ENCODE measurements at places on chromosomes 13 and 19.

- no peak for DNase-seq
Measured at GRCh38 chr19:33825556-33825955, 28.9 kb downstream of the KCTD15 start.

- no peak for DNase-seq
Measured at GRCh38 chr13:49958321-49958720, 22.2 kb upstream of the SPRYD7 start.

DNA sequence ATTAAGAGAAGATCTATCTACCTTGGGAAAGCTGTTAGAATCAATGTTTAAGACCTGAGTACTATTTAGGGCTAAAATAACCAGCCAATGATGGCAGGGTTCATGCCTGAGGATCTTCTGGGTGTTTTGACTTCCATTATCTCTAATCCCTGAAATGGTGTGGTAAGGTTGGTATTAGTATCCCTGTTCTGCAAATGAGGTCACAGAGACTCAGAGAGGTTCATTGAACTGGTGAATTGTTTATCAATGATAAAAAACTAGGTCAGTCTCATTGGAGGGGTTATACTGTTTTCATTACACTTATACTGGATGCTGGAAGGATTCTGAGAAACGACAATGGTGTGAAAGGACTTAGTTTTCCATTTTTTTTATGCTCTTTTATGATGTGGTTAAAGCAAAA, 264.8 kb downstream of the KLF5 start:
- DNase-seq = no peak

- DNase-seq = no peak
Measured at GRCh38 chr13:95564733-95565291, 12.3 kb downstream of the CLDN10 start.

- no peak for DNase-seq
Measured at GRCh38 chr13:109271555-109272541, 514.5 kb downstream of the IRS2 start.

Data from NCI-H446 (cell line).